ENCODE measurements at places on chromosomes 2 and 18.

GRCh38 chr2:53787614-53788289 is 908 bp downstream of the ERLEC1 start:
- no peak for DNase-seq

DNA sequence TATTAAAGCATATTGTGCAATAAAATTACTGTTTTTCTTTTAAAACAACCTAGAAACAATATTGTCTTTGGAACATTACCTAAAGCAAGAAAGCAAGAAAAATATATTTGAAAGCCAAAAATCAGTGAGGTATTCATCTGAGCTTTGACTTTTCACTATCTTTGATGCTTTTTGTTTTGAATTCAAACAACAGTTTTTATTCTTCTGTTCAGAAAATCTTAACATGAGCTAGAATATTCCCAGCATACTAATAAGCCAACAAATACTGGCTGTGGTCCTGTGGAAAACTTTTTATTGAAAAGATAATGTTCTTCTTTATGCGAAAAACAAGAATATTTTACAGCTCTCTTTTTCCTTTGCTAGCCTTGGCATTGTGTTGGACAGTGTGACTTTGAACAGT is 19.8 kb downstream of the FAM171B start:
- DNase-seq, result no peak

- DNase-seq, result peak; percentile 19
These were observed 150.6 kb downstream of the RTN4 start for GRCh38 chr2:54899576-54900200.

DNA sequence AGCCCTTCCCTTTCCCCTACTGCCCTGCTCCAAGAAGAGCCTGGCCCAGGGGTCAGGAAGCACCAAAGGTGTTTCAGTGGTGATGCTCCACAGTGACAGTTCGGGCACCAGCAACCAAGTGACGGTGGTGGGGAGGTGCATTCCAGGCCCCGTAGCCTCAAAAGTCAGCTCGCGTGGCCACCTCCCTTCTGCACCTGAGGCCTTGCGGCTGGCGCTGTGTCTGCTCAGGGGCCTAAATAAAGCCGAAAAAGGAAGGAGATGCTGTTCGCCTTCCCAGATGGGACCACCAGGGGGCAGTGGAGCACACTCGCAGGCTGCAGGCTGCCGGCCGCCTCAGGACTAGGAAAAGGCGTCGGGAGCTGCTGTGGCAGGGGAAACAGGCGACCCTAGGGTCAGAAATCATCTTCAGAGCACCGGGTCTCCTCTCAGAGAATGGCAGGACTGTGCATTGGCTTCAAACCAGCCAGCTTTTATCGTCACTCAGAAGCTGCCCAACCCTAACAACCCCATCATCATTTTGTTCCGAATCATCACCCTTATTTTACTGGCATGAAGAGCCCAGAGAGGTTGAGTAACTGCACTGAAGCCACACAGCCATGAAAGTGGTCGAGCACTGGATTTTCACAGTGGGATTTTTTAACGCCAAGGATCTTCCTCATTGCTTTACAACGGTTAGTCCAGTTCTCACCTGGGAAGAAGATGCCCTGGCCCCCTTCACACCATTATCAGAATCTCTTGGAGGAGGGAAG is 213.0 kb upstream of the CELF4 start:
- DNase-seq, result no peak

- no peak for DNase-seq
These were observed 3.2 kb upstream of the HOXD12 start for GRCh38 chr2:176096243-176096985.

- no peak for DNase-seq
These were observed 40.1 kb downstream of the FBXO48 start for GRCh38 chr2:68426848-68427579.

DNA sequence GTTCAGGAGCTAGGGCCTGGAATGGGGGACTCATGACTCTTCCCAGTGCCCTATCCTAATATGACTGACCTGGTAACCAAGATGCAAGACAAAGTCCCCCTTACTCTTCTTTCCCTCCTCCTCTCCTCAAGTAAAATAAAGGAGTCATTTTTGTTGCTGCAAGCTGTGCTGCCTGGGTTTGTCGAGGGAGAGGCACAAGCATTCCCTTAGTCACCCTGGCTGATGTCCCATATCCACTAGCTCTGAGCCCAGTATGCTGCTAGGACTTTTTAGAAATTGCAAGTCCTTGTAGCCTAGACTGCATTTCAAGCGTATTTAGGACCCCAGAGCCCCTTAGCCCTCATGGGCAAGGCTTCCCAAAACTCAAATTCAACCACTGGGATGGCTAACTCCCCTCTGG is 338.5 kb upstream of the SETBP1 start:
- no peak for DNase-seq

DNA sequence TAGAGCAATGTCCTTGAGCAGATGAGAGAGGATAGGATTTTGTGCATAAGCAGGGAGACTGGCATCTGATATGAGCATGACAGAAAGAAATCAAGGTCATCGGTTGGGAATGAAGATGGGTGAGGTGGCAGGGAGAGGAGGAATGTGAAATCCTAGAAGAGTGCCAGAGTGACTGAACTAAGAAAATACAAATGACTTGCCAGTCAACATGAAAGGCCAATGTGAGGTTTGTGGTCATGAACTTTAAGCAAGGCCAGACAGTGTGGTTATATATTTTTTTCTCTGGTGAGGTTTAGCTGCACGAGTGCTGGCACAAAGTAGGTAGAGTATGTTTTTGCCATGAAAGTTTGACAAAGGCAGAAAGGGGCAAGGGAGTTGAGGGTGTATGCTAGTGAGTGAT is 21.2 kb downstream of the QPCT start:
- DNase-seq, result no peak

- no peak for DNase-seq
These were observed 42.6 kb upstream of the MAP3K20 start for GRCh38 chr2:173033084-173033483.

DNA sequence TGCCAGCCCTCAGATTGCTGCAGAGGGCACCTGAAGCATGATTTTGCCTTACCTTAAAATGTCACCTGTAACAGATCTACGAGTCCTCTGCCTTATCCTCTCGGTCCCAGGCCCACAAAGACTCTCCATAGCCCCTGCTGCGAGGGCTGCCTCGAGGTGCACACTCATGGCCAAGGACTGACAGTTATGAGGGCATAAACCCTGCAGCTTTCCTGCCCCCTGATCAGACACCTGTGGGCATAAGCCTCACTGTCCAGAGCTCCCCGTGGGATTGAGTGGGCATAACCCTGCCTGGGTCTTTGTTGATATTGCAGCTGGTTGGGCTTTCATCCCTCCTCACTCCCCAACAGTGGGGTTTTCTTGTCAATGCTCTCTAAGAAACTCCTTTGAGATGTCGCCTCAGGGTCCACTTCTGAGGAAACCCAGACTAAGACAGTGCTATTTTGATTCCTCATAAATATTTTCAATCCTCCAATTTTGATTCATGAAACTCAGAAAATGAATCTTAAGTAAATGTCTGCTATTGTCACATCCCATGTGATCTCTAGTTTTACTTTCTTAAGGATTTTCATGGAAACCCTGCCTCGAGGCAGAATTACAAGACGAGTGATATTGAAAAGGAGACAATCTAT is 108.5 kb upstream of the NCK2 start:
- DNase-seq, result no peak

GRCh38 chr2:99154643-99155536 is at the start of the genes LIPT1 and TSGA10:
LIPT1 (plus strand) TSS chr2:99154967; CDS start chr2:99161958, 6,991 bp downstream.
TSGA10 (minus strand) TSS chr2:99154942; CDS start chr2:99109439, 45,503 bp downstream.
- peak; percentile 60 for DNase-seq

DNA sequence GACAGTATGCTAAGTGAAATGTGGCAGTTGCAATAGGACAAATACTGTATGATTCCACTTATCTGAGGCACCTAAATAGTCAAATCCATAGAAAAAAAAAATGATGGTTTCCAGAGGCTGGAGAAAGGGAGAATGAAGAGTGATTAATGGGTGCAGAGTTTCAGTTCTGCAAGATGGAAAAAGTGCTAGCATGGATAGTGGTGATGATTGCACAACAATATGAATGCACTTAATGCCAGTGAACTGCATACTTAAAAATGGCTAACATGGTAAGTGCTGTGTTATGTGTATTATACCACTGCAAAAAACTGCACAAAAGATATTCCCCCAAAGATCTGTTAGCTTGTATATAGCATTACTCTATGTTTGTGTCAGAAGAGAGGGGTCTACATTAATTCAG is 185.4 kb downstream of the INHBB start:
- DNase-seq, result peak; percentile 28

DNA sequence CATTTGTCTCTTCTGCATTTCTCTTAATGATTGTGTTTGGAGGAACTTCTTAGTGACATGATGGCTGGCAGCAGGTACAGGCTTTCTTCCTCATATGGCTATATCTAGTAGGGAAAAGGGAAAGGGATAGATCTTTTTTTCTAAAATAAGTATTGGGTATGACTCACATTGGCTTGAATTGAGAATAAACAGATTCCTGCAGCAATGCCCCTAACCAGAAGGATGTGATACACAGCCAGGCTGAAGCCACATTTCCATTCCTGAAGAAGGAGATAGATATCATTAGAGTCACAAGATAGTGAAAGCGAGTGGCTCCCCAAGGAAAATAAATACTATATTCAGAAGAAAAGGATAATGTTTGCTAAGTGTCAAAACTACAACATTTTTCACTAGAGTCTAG is 61.1 kb downstream of the VWC2L start:
- DNase-seq, result no peak

- DNase-seq, result no peak
These were observed 45.4 kb upstream of the RND3 start for GRCh38 chr2:150532879-150533278.

DNA sequence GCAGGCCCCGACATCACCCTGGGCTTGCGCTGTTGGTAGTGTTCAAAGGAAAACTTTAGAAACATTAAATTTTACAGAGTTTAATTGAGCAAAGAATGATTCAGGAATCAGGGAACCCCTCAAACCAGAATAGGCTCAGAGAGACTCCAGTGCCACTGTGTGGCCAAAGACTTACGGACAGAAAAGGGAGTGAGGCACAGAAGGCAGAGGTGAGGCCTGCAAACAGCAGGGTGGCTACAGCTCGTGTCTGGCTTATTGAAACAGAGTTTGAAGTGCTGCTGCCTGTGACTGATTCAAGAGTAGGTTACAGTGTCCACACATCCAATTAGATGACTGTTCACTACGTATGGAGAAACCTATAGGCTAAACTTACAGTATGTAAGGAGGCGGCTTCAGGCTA is 2.4 kb upstream of the CTDP1 start:
- no peak for DNase-seq

DNA sequence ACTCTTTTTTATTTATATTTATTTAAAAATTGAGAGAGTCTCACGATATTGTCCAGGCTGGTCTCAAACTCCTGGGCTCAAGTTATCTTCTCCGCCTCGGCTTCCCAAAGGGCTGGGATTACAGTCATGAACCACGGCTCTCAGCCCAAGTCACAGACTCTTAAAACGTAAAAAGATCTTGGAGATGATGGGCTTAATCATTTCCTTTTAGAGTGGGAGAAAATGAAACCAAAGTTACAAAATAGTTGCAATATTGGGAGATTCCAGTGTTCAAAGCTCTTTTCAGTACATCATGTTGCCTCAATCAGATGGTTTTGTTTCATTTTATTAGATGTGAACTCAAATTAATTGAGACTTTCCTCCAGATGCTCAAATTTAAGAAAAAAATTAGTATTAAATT is 151.4 kb upstream of the XPO1 start:
- no peak for DNase-seq

DNA sequence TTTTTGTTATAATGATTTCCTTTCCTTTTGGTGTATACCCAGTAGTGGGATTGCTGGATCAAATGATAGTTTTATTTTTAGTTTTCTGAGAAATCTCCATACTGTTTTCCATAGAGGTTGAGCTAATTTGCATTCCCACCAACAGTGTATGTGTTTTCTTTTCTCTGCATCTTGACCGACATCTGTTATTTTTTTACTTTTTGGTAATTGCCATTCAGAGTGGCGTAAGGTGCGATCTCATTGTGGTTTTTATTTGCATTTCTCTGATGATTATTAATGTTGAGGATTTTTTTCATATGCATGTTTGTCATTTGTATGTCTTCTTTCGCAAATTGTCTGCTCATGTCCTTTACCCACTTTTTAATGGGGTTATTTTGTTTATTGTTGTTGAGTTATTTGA is 58.1 kb downstream of the ARHGAP25 start:
- no peak for DNase-seq

DNA sequence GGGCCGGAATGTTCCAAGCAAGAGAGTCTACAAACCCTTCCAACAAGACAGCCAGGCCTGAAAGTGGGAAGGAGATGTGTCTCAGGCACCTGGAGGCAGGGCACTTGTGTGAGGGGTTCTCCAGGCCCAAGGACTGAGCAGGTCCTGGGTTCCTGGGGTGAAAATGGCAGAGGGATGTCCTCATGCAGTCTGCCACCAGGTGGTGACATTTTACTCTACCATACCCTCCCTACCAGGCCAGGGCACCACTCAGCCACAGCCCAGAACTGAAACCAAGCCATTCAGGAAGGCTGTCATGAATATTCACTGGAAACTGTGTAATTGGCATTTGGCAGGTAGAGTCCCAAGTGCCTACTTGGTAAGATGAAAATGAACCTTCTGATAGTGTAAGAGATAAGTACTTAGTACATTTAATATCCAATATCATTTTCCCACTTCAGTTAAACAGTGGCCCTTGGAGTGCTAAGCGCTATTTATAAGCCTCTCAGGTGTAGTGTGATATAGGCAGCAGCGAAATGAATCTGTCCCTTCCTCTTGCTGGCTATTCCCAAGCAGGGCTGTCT is 185.1 kb downstream of the MYO5B start:
- no peak for DNase-seq

DNA sequence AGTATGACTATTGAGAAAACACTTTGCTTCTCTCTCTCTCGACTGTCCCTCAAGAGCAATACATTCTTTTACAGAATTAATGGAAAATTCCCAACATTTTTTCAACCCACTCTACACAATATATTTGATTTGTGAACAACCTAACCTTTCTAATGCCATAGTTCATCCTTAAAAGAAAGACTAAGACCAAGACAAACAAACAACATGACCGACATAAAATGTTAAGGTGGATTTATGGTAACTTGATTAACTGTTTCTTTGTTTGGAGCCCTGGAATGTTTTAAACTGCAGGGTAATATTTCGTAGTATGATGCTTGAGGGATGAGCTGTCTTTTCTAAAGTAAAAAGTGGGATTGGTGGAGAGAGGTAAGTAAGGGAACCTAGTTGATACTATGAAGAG is 738.2 kb downstream of the MBD2 start:
- DNase-seq, result no peak

GRCh38 chr2:8374782-8375181 is 307.1 kb upstream of the ID2 start:
- no peak for DNase-seq

GRCh38 chr18:69737851-69738250 is 209.8 kb downstream of the CD226 start:
- DNase-seq, result no peak

- DNase-seq, result no peak
These were observed 14.0 kb downstream of the TMEM247 start for GRCh38 chr2:46493241-46493970.

DNA sequence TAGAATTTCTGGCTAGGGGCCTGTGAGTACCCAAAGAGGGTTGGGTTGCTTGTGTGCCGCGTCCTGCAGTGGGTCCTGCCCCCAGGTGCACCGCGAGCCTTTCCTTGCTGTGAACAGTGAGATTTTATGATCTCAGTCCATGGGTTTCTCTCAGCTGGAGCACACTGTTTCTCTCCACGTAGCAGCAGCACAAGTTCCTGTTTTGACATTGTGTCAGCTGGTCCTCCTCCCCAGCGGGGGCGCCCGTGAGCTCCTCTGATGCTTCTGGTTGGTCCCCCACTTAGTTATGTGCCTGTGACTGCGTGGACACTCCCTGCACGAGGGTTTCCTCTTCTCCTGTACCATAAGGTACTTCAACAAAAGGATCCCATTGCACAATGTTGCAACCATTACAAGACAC is 29.8 kb downstream of the TSHZ1 start:
- DNase-seq, result no peak

Data from skeletal muscle cell (primary cell).